Myocyte (in vitro differentiated cells): ENCODE measurements at places on chromosomes 4 and X.

- DNase-seq = no peak
Observed at GRCh38 chrX:119549327-119550016, 15.7 kb downstream of the STEEP1 start.

- no peak for DNase-seq
Observed at GRCh38 chr4:102076622-102077021, 268.7 kb downstream of the SLC39A8 start.

- DNase-seq = no peak
Observed at GRCh38 chr4:41334182-41334581, 77.5 kb downstream of the UCHL1 start.

DNA sequence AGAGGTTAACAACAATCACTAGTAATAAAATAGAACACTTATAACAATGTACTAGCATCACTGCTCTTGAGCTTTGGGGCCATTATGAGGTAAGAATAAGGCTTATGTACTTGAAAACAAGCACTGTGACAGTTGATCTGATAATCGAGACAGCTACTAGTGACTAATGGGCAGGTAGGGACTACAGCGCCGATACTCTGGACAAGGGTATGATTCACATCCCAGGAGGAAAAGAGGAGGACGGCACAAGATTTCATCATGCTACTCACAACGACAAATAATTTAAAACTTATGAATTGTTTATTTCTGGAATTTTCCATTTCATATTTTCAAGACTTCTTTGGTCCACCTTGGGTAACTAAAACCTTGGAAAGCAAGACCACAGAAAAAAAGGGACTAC is 62.3 kb downstream of the FAM184B start:
- no peak for DNase-seq

- no peak for DNase-seq
Observed at GRCh38 chr4:101259876-101260275, 87.5 kb downstream of the PPP3CA start.
